ENCODE measurements at places on chromosomes 5 and 9.

- no peak for DNase-seq
These were observed 25.6 kb downstream of the ISOC1 start for GRCh38 chr5:129120158-129120581.

GRCh38 chr5:95347506-95348120 lies 43.6 kb upstream of the FAM81B start:
- DNase-seq: no peak

DNA sequence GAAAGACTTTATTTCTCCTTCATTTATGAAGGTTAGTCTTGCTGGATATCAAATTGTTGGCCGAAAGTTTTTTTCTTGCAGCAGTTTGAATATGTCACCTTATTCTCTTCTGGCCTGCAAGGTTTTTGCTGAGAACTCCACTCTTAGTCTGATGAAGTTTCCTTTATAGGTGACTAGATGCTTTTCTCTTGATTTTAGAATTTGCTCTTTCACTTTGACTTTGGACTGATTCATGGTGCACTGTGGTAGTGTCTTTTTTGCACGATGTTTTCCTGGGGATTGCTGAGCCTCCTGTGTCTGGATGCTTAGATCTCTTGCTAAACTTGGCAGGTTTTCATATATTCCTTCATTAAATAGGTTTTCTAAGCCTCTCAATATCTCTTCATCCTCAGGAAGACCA lies 12.4 kb downstream of the AHRR start:
- no peak for DNase-seq

DNA sequence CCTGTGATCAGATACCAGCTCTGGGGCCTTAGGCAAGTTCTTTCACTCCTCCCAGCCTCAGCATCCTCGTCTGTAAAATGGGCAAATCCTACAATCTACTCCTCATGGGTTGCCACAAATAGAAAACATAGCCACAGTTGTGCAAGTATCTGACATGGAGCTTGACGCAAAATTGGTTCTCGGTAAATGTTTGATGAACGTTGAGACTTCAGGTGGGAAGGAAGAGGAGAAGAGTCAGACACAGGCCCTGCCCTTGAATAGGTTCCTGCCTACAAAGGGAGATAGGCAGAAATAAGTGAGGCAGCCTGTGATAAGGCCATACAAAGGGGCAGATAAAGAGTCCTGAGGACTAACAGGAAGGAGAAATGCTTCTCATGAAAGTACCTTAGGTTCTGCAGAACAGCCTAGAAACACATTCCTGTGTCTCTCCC lies 26.1 kb upstream of the CPEB4 start:
- DNase-seq: no peak

- DNase-seq: no peak
These were observed 124.0 kb upstream of the LMX1B start for GRCh38 chr9:126489581-126490213.

GRCh38 chr5:163916376-163916775 lies 411.0 kb downstream of the MAT2B start:
- DNase-seq: no peak

DNA sequence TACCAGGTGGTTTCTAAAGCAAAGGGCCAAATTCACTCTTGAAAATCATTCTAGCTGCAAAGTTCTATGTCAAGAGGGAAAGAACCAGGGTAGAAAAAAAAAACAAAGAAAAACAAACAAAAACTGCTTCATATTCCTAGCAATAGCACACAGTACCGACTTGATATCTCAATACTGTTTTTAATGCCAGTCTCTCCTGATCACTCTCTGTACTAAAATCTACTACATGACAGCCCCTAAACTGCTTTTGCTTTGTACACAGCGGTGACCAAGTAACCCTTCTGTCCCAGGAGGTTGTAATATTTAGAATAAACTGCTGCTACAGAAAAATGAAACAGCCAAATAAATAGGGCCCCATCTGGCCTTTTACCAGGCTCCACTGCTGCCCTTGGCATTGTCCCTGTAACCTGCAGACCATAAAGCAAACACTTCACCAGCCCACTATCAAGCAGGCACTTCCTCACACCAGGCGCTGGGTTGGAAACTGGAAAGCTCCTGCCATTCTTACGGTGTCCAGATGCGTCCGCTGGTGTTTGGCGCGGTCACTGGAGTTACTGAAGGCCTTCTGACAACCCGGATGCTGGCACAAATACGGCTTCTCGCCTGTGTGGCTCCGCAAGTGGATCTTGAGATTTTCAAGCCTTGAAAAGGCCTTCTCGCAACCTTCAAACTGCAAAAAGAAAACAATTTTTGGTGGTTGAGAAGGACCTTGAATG lies 363.2 kb downstream of the GLIS3 start:
- no peak for DNase-seq

DNA sequence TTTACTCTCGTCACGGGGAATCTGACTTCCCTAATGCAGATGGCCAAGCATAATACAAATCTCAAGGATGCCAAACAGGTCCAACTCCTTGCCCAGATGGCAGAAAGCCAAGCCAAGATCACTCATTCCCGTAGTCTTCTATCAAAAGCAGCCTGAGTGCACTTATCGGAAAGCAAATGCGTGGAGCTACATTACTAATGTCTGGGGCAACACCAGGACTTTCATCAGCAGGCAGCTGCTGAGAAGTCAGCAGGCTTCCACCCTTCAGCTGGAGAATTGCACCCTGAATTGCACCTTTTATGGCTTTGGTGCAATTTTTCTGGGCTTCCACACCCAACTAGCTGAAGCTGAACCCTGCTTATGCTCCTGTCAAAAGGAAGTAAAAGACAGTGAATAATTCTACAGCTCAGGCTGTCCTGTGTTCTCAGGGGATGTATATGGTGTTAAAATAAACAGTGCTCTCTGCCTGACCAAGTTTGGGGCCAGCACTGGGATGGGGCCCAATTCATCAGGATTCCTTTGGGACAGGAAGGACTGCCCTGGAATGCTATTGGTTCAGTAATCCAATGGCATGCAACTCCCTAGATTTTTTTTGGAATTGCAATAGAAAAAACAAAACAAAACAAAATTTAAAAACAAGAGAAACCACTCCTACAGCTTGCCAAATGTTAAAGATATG lies 92.6 kb downstream of the DPYSL3 start:
- no peak for DNase-seq

DNA sequence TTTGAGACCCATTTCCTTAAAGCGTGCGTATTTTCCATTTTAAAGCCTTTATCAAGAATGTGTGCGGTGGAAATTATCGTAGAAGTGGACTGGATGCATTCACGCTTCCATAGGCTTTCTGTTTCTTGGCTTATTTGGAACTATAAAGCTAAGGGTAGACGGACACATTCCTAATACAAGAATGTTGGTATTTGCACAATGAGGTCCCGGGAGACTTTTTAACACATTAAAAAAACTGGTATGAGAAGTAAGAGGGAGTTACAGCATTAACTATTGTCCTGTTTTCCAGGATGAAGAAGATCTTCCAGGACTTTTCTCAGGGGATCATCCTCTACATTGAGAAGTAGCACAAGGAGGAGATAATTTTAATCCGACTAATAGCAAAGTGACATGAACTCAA lies 653.0 kb downstream of the MTRR start:
- no peak for DNase-seq

DNA sequence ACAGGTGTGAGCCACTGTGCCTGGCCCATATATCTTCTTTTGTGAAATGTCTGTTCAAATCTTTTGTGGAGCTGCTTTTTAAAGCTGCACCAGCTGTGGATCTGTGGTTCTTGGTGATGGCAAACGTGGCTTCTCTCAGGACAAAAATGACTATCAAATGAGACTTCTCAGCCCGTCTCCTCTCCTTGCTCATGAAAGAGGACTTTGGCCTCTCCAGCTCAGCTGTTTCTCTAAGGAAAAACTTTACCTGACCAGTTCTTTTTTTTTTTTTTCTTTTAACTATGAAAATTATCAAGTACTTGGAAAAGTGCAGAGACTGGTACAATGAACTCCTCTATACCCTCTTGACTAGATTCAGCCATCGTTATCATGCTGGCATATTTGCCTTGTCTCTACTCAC lies 44.8 kb downstream of the RALGPS1 start:
- DNase-seq: no peak

GRCh38 chr5:6715758-6716628 lies 2.8 kb downstream of the TENT4A start:
- DNase-seq: no peak

DNA sequence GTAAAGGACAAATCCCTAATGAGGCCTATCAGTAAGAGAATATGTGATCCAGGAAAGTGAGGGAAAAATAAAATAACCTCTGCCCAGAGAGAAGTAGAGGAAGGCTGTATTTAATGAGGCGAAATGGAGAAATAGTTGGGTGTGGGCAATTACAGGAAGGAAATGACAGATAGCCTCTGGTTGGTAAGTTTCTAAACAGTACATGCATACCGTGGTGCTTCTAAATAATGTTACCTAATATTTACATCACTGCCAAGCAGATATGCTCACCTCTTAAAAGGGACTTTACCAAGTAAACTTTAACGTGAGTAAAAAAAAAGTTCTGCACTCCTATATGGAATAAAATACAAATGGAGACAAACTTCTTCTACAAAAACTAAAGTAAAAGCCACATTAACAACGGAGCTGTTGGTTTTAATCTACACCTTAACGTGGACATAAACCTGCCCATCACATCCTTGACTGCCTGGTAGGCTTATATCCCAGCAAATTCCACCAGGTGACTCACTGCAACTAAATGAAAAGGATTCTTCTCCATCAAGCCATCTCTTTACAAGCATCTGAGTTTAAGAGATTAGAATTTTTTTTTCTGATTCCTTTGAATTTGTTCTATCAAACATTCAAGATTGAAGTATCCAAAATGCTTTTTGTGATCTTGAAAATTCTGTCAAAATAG lies 12.4 kb downstream of the NFIL3 start:
- no peak for DNase-seq

DNA sequence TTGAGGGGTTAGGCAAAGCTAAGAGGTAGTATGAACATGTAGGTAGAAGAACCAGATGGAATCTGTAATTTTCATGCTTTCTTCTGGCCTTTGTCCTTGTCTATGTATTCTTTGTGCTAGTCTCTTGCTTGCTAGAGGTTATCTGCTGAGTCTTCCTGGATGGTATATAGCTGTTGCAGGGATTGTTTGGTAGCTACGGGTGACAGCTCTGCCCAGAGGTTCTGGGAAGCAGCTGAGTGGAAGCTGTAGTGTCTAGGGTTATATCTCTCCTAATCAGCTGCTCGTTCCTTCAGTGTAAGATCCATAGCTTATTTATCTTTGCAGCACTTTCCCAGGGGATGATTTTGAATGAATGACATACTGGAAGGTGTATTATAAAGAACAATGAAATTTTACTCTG lies 100.3 kb downstream of the ATG10 start:
- no peak for DNase-seq

- no peak for DNase-seq
These were observed 22.8 kb upstream of the ZNF618 start for GRCh38 chr9:113853333-113853732.

DNA sequence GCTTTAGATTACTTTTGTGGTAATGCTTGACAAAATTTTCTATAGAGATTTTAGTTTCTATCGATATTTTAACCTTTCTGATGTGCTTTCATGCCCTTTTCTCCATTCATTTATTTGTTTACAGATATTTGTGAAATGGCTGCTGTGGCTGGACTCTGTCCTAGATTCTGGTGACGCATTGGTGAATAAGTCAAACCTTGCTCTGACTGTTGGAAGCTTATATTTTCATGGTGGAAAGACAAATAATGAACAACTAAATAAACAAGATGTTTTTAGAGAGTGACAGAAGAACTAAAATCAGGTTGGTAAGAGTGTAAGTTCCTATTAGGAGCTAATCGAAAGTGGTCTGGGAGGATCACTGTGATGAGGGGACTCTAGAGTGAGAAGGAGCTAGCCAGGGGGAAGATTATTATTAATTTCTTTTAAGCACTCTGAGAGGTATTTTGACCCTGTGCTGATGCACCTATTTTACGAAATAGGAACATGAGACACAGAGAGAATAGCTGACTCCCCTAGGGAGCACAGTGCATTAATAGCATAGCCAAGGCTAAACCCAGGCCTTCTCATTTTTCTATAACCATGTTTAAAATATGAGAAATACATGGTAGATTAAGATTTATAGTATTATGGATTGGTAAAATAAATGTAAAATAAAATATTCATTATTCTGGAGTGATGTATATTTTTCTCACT lies 411.9 kb upstream of the ARRDC3 start:
- DNase-seq: no peak

DNA sequence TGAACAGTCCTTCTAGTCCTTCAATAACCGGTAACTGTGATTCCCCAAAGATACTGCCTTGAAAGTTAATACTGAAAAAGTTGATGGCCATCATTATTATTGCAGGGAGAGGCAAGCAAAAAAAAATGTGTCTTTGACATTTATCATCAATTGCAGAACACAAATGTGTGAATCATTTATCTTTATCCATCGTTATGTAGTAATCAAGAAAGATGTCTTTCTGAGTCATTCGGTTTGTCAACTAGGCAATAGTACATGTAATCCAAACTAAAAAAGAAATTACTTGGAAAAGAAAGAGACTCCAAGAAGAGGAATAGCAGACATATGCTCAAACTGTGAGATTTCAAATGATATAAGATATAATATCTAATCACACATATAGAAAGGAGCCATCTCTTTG lies 473.0 kb downstream of the CETN3 start:
- DNase-seq: no peak

- peak; percentile 40 for DNase-seq
These were observed at the start of gene COL5A1 for GRCh38 chr9:134641173-134641989. COL5A1 (plus strand) TSS chr9:134641803; CDS start chr9:134642188, 385 bp downstream.

DNA sequence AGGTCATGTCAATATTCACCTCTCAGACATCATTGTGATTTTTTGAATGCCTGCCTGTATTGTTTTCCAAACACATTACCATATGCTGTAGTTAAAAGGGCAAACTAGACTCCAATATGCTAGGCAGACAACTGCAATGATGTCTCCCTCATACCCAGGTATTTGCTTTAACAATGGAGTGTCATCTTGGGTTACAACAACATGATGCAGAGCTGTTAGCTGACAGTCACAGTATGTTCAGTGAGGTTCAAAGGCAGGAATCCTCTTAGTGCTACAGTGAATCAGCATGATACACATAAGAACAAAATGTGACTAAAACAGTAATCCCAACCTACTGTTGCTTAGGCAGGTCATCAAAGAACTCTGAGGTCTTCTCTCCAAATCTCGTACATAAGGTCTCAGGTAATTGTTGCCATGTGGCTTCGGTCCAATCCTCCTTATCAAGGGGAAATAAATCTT lies 24.0 kb downstream of the OR1J1 start:
- DNase-seq: no peak

Data from activated gamma-delta T cell treated with Interleukin-2 at 50 U/mL for 16 hours (primary cell).